ENCODE measurements at places on chromosomes 16 and 17.

- DNase-seq: no peak
Measured at GRCh38 chr17:62755141-62755851, 52.8 kb downstream of the MARCHF10 start.

DNA sequence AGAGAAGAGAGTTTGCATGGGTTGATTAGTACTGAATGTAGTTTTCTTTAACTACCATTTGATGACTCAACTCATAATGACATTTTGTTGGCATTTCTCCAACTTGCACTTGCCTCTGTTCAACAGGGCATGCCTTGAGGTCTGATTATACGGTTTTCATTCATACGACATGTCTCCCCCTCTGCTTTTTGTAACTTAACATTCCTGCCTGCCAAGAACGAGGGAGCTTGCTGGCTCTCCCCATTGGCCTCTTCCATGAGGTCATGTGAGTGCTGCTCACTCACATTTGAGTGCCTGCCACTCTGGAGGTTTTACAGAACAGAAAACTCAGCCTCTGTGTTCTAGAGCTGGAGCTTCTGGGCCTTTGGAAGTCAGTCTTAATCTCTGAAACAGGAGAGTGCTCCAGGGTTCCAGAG, 19.7 kb downstream of the MAP2K6 start:
- no peak for DNase-seq

DNA sequence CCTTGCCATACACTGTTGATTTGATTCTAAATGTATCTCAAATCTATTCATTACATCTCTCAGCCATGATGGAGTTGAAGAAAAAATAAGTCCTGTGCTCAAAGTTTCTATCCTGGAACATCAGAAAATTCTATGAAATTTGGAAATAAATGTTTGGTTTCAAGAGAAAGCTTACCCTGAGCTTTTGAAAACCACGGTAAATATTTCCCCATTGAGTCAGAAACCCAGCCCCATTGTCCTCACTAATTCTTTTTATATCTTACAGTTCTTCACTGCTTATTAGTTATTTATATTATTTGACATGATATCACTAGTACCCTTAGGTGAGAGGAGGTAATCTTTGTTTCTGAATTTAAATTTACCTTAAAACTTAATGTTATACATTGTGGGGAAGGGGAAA, 128.5 kb downstream of the MRTFB start:
- no peak for DNase-seq

DNA sequence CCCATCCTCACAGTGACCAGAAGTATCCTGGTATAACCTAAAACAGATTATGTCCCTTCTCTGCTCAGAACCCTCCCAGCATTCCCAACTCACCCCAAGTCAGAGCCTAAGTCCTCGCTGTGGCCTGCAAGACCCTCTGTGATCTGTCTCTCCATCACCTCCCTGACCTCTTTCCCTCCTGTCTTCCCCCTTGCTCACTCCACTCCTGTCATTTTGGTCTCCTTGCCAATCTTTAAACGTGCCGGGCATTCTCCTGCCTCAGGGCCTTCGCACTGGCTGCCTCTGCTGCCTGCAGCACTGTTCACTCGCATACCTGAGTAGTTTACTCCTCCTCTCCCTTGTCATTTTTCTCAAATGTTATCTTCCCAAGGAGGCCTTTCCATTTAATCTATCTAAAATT, 97.7 kb downstream of the GSG1L start:
- DNase-seq: no peak

DNA sequence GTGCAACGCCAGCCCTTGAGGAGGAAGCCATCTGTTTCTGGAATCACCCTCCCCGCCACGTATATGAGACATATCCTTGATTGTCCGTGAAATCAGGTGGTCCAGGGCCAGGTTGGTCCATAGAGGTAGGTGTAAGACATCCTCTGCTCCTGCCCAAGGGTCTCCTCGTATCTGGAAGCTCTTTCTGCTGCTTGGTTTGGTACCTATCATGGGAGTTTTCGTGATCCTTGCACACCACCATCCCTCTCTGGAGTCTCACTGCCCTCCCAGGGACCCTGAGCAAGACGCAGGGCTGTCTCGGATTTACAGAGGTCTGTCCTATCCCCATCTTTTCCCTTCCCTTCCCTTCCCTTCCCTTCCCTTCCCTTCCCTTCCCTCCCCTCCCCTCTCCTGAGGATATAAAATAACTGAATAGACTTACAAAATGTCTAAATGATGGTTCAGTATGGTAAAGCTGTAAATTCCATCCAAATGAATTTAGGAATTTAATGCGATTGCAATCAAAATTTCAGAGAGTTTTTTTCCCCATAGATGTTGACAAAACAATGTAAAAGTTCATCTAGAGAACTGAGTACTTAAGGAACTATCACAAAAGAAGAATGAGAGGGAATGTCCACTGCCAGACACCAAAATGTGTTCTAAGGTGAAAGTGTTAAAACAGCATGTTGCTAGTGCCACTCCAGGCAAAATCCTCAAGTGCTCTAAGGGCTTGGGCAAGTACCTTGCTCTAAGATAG, 2.0 kb upstream of the CCDC42 start:
- no peak for DNase-seq

DNA sequence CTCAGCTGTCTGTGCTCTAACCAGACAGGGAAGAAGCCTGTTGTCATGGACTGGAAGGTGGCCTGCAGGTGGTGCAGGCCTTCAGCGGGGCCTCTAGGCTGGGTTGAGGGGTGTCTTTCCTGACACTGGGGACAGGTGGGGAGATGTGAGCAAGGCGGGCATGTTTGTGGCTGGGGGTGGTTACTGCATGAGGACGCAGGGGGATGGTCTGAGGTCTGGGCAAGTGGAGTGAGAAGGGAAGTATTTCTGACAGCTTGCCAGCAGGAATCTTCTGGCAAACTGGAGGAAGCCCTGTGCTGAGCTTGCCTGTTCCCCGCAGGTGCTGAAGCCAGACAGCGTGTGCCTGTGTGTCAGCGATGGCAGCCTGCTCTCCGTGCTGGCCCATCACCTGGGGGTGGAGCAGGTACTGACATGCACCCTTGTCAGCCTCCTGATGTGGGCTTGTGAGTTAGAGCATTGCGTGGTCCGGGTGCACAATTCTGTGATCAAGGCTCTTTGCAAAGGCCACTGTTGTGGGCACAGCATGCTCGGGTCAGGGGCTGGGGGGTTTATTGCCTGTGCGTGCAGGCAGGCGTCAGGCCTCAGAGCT, 36.2 kb downstream of the PRMT7 start:
- DNase-seq: no peak
